ENCODE measurements at places on chromosomes 6 and 20. TPM values are rescaled to one million over a fixed set of nuclear protein-coding genes. Genes with fewer than 3 reads are reported as not detected.

DEFB124 gene
- total RNA-seq, result not detected

MRPS26 gene
- total RNA-seq, result 80.0 TPM

PRSS16 gene
- 3.4 TPM for total RNA-seq

DNA sequence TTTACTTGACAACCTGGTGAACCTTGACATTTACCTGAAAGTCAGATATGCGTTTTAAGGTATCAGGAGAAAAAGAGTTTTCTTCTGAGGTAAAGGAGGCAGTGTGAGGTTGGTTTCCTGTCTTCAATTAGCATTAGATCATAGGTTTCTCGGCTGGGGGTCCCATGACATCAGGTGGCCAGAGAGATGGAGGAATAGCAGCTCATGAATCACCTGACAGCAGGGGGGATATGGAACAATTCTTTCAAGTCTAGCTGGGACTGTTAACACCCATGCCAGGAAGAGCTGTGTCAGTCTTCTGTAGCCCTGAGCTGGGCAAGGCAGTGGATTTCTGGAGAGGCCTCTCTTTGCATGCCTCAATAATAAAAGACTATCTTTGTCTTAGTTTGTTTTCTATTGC, 108.0 kb upstream of the TMEM170B start:
- no peak for DNase-seq

GRCh38 chr6:31356216-31356945, 598 bp downstream of the HLA-B start:
- no peak for DNase-seq

DNA sequence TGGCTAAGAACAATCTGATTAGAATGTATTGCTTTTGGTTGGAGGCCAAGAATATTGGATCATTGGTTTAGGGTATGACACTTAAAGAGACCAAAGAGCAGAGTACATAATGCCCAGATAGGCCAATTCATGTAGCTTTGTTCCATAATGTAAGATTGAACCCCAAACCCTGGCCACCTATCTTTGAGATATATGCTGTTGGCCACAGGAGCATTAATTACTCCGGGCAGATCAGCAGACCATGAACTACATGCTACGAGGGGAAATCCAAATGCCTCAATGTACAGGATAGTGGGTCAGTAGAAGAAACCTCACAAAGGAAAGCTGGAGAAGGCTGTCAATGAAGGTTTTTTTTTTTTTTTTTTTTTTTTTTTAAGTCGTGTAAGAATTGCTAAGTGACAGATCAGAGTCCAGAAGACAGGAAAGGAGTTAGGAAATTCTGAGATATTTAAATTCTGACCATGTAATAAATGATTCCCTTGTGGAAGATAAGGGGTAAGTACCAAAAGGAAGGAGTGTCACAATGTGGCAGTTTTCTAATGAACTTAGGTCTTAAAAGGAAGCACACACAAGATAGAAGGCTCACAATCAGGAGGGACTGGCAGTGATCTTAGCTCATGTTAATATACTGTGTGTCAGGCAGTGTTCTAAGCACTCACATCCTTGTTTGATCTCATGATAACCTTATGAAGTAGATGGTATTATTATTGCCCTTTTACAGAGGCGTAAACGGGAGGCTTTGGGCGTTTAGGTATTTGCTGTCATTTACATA, 61.4 kb downstream of the CARMIL1 start:
- no peak for DNase-seq

DNA sequence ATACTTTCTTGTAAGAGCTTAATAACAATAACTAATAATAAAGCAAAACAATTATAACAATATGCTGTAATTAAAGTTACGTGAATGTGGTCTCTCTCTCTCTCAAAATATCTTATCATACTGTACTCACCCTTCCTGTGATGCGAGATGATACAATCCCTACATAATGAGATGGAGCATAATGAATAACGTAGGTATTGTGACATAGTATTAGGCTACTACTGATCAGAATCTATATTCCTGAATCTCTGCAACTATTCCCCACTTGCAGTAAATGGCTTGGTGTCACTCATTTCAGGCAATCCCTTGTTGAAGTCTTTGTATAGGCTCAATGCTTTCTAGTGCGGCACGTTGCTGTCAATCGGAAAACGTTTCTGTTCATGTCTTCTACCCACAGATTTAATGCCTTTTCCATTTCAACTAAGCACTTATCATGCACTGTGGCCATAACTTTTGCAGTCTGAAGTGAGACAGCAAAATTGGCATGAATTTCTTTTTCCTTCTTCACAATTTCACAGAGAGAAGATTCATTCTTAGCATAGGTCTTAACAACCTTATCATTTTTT, 32.3 kb downstream of the MOXD1 start:
- DNase-seq, result no peak

GRCh38 chr20:61886721-61887595, 178.7 kb downstream of the TAF4 start:
- DNase-seq, result peak; percentile 26

- no peak for DNase-seq
These were observed 241.2 kb downstream of the BMP7 start for GRCh38 chr20:57025261-57025660.
